Peyer's patch (tissue), 4 donors: ENCODE measurements at places on chromosomes 1 and 21.

DNA sequence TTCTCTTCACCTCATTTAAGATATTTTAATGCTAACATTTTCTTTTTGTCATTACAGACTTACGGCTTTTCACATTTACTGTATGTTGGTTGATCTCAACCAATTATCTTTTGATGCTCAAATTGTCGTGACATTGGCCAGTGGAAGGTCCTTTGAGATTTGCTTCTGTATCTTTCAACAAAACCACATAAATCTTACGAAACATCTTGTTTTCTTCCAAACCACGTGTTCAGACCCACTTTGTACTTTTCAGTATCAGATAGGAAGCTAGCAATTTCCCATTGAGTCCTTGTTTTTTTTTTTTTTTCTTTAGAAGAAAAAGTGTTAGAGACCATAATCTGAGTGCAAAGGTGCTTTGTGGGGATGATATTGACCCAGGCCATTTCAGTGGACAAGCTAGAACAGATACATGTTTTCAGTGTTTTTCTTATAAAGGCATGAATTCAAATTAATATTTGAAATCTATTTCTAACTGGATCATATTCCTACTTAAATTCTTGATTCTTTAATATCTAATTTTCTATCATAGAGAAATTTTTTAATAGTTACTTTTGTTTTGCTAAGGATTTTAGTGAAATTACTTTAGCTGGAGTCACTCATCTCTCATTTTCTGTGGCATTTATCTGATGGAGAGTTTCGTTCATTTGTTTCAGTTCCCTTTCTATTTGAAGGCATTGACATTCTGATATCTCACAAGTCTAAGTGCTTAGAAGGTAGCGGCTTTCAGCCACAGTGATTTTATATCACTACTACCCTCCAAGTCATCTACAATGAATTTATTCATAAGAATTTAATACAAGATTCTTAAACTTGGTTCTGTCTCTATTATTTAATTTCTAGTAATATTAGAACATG lies 26.7 kb downstream of the ATG4C start:
- no peak for DNase-seq

- DNase-seq: no peak
Measured at GRCh38 chr1:62213075-62213914, 18.6 kb downstream of the L1TD1 start.

GRCh38 chr21:45969921-45970673 lies 11.5 kb upstream of the COL6A1 start:
- DNase-seq: no peak

DNA sequence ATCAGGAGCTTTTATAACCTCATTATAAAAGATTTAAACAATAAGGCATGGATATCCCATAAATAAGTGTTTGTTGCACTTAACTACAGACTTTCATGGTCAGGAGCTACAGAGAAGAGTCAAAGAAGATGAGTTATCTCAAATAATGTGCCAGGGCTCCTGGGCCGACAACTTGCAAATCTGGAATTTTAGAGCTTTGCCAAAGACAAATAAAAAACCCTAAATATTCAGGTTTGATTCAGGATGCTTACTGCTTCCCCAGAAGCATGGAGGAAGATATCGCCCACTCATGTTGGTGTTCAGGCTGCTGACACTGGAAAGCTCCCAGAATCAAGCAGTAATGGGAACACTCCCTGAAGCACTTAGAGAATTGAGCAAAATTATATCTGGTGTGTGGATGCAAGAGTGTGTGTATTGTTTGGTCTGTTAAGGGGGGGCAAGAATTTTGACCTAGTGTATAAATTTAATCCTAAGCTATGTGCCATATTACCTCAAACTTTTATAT lies 176.9 kb upstream of the ESRRG start:
- no peak for DNase-seq

GRCh38 chr1:203992440-203992839 lies 80.5 kb upstream of the SOX13 start:
- no peak for DNase-seq

- DNase-seq: no peak
Measured at GRCh38 chr1:94654459-94654858, 112.9 kb upstream of the F3 start.

DNA sequence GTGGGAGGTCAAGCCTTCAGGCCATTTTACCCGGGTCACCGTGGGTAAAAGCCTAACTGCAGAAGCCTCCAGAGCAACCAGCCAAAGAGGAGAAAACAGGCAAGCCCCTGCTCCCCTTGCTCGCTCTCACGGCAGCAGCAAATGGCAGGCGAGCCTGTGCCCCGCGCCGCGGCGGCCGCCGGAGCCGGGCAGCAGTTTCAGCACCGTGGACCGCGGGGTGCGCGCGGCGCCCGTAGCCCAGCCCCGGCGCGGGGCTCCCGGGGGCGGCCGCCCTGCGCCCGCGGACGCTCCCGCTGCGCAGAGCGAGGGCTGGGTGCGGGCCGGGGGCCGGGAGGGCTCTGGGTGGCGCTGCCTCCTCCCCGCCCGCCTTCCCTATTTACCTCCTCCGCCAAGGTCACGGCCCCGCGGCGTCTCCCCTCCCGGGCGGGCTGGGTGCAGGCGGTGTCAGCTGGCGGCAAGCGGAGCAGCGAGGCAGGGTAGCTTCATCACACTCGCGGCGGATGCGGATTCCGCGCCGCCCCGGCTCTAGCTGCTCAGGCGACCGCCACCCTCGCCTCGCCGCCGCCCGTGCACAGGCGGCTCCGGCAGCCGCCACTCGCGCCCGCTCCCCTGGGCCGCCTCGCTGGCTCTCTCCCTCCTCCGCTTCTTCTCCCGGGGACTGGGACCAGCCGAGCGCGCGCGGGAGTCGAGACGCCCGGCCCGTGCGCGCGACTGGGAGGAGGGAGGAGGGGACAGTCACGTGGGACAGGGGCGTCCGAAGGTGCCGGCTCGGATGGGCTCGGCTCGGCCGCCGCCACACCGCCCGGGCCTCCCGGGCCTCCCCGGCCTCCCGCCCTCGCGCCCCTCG lies at the start of gene RGS7:
TSS of gene RGS7 (minus strand) at position 687 of the 847 bp plus-strand sequence.
- no peak for DNase-seq

GRCh38 chr1:237219751-237220642 lies 178.0 kb downstream of the RYR2 start:
- no peak for DNase-seq

DNA sequence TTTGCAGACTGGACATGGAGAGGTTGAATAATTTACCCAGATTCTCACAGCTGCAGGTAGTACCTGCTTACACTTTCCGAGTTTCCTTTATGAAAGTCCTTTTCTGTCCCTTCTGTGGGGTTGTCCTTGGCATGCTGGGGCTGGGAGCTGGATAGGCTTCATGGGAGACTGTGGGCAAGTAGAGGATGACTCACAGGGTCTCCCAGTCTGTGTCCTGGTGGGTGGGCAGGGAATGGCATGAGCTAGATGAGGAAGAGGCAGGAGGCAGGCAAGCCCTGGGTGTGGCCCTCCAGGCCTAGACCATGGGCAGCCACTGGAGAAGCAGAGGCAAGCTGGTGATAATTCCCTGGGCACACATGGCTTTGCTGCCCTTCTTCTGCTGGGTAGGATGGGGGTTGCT lies 80.6 kb downstream of the NAV1 start:
- DNase-seq: no peak

- DNase-seq: no peak
Measured at GRCh38 chr21:42341776-42342542, 8.8 kb downstream of the TFF2 start.

DNA sequence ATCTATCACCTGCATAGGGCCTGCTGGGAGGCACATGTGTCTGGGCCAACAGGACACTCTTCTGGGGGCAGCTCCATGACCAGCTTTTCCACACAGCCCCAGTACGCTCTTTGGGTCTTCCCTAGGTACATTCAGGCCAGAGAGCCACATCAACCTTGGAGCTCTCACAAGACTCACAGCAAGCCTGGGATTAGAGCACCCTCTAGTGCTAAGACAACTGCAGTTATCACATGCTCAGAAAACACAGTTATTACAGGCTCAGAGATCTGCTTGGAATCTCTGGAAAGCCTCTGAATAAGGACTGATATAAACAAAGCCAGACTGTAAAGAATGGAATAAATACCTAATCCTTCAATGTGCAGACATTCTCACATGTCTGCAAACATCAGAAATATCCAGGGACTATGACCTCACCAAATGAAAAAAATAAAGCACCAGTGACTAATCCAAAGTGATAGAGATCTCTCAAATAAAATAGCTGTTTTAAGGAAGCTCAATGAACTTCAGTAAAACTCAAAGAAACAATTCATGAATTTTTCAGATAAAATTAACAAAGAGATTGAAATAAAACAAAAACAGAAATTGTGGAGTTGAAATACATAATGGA lies 563.9 kb upstream of the NR5A2 start:
- DNase-seq: no peak

- no peak for DNase-seq
Measured at GRCh38 chr1:117631359-117632160, 25.7 kb downstream of the TENT5C start.

DNA sequence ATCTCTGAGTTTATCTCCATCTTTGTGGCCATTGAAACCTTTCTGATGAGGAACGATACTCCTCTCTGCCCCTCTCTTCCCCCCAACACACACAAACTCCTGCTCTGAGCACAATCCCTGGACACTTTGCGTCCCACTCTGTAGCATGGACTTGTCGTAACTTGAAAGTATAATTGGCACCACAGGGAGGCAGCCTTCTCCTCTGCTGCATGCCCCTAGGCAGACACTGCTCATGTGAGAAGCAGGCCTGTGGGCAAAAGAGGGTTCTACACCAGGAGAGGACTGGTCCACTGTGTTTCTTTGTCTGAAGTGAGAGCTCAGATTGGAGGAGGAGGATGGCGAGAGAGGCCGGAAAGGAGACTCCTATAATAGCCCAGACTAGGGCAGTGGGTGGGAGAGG lies 3.8 kb upstream of the PARS2 start:
- no peak for DNase-seq

DNA sequence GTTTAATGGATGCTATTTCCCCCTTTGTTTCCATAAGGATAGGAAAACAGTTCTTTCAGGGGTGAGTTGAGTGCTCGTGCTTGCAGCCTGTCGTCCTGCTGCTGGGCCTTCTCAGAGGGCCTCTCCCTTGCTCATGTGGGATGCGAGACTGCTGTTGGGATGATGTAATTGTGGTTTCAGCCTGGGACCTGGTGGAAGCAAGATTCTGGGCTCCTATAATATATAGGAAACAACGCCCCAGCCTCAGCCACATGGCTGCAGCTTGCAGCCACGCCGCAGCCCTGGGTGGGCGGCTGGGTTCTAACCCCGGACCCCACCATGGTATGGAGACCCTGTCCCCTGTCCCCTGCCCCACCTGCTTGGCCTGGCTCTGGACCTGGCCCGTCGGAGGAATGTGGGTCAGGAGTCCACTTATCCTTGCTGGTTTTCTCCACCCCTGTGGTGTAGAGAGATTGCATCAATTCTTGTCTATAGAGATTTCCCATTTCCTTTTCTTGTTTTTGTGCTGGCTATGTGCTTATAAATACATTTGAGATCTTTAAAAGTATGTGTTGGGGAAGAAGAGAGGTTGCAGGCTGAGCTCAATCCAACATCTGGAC lies 357.8 kb downstream of the SIPA1L2 start:
- no peak for DNase-seq

GRCh38 chr1:18778437-18778836 lies 81.0 kb downstream of the TAS1R2 start:
- no peak for DNase-seq

DNA sequence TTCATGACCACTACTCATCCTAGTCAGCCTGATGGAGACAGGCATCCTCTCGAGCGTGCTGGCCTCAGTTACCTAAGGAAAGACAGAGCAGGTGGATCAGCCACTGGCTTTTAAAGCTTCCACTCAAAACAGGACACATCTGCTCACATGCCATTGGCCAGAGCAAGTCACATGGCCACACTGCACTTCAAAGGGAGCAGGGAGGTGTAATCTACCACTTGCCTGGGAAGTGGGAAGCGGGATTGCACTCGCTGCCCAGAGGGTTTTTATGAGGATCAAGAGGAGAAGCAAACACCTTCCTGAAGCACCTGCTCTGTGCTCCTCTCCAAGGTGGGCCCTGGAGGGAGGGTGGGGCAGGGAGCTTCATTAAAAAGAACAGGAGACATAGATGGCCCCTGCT lies 108.0 kb downstream of the TAS1R2 start:
- no peak for DNase-seq

DNA sequence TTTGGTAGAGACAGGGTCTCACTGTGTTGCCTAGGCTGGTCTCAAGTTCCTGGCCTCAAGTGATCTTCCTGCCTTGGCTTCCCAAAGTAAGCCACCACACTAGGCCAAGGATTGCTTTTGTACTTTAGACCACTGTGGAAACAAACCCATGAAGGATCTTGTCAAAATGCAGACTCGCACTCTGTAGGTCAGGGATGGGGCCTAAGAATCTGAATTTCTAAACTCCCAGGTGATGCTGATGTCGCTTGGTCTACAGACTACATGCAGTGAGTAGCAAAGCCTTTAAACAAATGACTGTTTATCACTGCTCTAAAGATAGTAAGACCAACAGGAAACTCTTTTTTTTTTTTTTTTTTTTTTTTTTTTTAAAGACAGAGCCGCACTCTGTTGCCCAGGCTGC lies 54.1 kb upstream of the MUTYH start:
- DNase-seq: no peak

DNA sequence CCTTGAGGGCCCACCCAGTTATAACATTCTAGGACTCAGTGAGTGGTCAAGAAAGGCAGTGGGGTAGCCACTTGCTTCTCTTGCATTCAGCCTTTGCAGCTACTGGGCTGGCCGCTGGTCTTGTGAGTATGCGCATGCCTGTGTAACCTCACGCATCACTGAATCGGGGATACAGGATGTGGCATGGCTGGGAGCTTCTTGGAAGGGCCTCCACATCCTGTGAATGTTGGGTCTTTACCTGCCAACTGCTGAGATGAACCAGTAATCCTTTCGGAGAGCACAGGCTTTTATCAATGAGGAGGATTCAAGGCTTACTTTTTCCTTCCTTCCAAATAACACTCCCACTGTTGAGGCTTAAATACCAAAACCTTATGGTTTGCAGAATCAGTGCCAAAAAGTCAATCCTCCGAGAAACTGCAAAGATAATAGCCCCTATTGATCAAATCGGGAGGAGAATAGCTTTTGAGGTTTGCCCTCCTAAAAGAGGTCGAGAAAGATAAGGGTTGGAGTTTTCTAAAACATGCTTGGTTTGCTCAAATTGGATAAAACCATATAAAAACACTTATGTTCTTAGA lies 198.9 kb upstream of the UBE2U start:
- DNase-seq: no peak

DNA sequence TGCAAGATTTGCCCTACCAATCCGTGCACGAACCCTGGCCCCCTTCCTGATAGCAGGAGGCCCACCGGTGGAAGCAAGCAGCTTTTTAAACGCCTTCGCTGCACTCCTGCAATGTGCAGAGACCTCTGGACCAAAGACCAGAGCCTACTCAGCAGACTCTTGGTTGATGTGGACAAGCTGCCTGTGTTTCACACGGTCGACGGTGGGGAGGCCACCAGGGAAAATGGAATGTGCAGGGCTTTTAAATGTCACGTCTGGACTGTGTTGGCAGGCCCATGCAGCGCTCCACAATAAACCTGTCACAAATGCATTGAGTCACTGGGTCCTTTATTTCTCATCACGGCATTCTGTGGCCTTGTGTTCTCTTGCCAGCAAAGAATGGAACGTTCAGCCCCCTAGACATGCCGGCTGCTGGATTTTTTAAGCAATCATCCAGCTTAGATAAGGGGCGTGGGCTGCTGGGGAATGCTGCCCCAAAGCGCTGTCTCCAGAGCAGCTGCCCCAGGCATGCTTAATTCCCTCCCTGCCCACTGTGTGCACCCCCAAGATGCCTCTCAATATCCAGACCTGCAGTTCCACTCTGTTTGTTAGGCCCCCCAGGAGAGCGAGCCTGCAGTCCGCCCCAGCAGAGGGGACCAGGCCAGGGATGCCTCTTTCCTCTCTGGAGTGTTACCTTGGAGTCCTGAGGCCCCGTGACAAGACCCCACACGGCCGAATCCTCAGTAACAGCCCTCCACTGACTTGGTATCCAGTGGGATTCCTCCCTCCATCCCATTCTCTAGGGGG lies 71.3 kb downstream of the ATP5PO start:
- no peak for DNase-seq

GRCh38 chr1:168933141-168933805 lies 173.2 kb upstream of the ATP1B1 start:
- no peak for DNase-seq
